ENCODE measurements at places on chromosomes 4 and X.
A peak's percentile ranks its signal among the peaks of the same experiment; 100 is the strongest.

GRCh38 chr4:56662782-56663468 is 18.2 kb downstream of the HOPX start:
- DNase-seq, result no peak

GRCh38 chrX:42954880-42955279 is 176.9 kb upstream of the PPP1R2C start:
- no peak for DNase-seq

DNA sequence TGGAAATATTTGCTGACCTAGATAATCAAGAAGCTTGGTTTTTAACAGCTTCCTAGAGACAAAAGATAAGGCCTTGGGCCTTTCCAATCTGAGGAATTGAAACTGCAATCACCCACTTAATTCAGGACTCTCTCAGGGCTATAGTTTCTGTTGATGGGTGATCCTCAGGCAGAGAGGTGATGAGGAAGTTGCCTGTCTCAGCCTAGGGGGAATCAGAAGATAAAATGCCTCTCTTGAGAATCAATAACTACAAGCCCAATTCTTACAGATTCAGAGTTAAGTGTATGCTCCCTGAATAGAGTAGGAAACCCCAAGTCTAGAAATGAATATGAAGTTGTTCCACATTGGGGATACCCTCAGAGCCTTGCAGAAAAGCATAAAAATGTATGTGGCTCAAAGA is 45.5 kb downstream of the NFKB1 start:
- no peak for DNase-seq

GRCh38 chr4:25873632-25874129 is 10.9 kb upstream of the SEL1L3 start:
- no peak for DNase-seq

GRCh38 chr4:55949482-55949802 is 697 bp downstream of the CEP135 start:
- no peak for DNase-seq

DNA sequence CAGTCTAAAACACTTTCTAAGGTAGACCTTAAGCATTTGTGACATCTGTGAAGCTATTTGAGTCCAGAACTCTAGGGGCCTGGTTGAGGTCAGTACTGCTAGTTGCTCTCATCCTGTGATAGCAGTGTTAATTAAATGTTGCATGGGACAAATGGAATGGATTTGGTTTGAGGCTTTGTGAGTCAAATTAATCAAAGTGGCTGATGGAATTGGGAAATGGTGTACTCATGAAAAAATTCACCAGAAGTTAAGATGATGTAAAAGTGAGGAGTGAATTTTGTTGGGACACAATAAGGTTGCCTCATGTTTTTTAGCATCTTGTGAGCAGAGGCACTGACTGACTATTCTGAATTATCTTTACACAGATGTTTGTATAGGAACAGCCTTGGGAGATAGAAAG is 99.2 kb upstream of the ARSJ start:
- no peak for DNase-seq

DNA sequence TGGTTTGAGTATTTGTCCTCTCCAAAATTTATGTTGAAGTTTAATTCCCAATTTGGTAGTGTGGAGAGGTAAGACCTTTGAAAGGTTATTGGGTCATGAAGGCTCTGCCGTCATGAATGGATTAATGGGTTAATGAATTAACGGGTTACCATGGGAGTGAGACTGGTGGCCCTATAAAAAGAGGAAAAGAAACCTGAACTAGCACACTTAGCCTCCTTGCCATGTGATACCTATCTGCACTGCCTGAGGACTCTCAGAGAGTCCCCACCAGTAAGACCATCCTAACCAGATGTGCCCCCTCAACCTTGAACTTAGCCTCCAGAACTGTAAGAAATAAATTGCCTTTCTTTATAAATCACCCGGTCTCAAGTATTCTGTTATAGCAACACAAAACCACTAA is 39.3 kb downstream of the PAGE1 start:
- DNase-seq, result no peak

GRCh38 chr4:113884655-113885054 is 94.8 kb downstream of the ARSJ start:
- DNase-seq, result no peak

GRCh38 chrX:72122621-72123337 is 8.9 kb downstream of the RTL5 start:
- DNase-seq, result no peak

DNA sequence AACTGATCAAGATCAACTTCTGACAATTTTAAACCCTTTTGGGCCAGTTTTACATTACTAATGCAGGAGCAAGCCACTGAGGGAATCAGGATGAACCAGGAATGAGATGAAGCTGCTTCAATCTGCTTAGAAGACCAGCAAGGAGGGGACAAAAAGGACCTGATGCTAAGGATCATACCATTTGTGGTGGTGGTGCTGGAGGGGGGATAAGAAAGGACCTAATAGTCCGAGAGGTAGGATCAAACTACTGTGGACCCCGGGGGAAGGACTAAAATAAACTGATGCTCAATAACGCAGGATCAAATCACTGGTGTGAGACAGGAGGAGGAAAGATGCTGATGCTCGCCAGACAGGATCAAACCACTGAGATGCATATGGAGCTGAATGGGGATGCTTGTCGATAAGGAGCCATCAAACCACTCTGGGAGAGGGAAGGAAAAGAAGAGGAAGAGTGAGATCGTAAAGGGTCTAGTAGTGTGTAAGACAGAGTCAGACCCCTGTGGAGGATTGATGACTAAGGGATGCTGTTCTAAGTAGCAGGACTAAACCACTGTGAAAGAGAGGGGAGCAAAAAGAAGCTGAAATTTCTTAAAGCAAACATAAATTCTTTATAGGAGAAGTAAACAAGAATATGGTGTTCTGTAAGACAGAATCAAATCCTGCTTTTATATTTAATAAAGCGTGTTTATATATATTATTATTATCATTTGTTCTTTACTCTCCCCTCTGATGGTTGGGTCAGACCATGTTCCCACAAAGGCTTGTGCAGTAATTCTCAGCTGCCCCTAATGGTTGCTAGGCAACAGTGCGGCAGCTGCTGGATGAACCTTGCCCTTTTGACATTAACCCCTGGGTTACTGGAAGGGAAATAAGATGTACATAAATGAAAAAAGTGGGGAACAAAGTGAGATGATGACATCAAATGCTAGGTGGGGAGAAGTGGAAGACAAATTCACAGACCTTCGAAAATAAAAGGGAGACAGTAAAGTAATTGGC is 432.5 kb upstream of the FGF16 start:
- DNase-seq, result no peak

DNA sequence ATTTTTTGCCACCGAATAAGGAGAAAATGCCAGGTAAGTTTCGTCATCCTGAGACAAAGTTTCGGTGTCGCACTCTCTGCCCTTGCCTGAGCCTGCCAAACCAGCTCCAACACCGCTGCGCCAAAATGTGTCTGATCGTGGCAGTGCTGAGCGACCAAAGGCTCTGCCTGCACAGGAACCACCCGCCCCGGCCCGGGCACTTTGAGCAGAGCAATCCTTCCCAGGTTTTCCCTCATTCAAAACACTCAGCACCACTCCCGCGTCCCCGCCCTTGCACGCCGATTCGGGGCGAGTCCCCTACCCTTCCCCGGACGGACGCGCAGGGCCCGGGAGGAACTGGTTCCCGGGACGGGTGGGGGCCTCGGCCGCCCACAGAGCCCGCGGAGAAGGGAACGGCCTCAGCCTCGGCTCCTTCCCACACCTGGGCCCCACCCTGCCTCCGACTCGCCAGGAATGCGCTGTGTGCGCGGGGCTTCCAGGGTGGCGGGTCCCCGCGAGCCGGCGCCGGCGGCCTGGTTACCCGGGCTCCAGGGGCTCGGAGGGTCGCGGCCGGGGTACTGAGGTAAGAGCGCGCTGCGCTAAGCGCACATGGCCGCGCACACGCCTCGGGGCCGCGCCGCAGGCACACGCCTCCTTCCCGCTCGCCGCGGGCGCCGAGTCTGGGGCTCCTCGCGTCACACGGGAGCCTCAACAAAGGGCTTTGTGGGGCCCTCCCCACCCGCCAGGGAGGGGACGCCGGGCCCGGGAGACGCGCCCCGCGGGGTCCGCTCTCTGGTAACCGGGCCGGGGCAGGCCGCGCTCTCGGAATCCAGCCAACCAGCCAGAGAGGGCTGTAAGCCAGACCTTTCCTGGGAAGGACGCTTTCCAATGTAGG is at the start of gene C4orf36:
Gene C4orf36 (minus strand): TSS at position 661 of the 874 bp plus-strand sequence. CDS start 902 bp downstream, outside the sequence.
- DNase-seq, result peak; percentile 4

DNA sequence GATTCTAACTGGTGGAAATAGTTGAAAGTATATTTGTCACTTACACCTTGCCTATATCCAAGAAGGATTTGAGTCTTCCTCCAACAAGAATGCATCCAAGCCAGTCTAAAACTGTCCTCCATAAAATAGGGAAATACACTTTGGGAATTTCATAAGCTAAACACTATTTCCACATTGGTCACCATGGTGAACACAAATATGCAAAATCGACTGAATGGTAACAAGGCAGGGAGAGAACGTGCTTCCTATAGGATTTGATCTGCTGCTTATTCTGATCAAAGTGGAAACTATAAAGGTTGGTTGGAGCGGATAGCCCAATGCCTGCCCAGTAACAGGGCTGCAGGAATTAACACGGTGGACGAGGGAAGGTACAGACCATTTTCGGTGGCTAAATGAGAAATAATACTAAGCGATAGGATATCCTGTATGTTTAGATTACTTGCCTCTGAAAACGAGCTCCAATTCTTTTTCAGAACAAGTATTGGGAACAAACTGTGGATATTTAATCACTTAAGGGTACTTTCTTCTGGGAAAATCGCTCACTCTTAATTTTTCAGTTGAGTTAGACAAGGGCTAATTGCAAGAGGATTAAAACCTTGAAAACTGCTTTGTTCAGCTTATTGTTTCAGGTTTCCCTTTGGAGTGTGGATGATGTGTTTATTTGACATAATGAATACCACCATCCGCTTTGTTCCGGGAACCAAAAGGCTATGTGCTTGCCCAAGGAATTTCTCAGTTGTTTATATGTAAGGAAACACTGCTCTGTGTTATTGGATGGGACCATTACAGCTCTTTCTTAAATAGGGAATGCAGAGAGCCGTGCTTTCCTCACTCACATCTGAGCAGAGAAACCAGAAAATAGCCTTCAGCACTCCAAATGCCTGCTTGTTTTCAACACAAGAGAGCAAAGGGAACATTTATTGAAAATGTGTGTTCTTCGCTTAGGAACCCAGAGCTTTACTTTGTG is 194.4 kb downstream of the CBR4 start:
- no peak for DNase-seq

DNA sequence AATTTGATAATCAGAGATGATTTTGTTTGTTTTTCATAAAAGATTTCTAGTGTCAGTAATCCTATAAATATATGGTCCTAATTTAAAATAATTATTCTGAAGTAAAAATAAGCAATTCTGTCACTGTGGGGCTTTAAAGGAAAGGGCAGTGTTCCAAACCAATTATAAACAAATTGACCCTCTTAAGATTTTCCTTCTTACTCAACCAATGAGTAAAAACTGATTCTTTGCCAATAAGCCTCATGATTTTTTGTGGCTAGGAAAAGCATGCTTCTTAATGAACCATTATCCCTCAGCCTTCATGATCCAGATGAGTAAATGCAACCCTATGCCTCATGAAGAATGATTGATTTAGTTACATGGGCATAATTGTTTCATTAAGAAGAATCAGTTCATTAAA is 1010.4 kb downstream of the ADGRL3 start:
- DNase-seq, result no peak

DNA sequence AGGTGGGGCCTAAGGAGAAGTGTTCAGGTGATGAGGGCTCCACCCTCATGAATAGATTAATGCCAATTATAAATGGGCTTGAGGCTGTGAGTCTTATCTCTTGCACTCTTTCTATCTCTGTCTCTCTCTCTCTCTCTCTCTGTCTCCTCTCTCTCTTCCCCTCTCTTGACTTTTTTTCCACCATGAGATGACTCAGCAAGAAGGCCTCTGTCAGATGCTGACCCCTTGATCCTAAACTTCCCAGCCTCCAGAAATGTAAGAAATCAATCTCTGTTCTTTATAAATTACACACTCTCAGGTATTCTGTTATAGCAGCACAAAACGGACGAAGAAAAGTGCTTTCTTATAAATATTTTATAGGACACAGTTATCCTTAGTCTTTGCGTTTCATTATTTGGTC is 184.9 kb upstream of the PCDH7 start:
- DNase-seq, result no peak

- no peak for DNase-seq
Observed at GRCh38 chrX:104370089-104370488, 115.4 kb upstream of the ESX1 start.

DNA sequence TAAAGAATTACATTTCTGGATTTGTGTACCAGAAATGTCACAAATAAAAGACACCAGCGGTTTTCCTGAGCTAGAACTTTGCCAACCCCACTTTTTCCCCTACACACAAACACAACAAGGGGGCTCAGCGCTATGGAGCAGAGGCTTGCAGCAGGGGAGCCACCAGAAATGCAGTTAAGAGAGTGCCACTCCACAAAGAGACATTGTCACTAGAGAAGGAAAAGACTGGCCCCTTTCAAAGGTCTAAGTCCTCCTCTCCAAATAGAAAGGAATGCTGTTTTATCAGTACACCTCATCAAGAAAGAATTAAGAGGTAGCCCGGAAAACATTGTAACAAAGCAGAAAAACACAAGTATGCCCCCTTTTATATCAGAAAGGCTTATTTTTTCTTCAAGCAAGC is 419.5 kb downstream of the HNRNPD start:
- DNase-seq, result no peak

DNA sequence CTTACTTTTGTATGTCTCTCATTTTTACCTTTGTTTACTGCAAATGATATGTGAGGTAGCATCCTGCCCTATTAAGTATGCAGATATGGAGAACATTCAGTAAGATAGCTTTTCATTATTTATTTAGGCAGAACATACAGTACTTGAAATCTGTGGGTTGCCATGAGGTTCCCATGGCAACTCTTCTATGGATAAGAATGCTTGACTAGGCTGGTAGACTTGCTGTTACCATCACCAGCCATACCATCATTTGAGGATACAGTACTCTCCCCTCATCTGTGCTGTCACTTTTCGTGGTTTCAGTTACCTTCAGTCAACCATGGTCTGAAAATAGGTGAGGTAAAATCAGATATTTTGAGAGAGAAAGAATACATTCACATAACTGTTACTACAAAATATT is 56.7 kb downstream of the NAF1 start:
- DNase-seq, result no peak

GRCh38 chr4:58734030-58734674 is 1624.0 kb upstream of the IGFBP7 start:
- DNase-seq, result no peak

DNA sequence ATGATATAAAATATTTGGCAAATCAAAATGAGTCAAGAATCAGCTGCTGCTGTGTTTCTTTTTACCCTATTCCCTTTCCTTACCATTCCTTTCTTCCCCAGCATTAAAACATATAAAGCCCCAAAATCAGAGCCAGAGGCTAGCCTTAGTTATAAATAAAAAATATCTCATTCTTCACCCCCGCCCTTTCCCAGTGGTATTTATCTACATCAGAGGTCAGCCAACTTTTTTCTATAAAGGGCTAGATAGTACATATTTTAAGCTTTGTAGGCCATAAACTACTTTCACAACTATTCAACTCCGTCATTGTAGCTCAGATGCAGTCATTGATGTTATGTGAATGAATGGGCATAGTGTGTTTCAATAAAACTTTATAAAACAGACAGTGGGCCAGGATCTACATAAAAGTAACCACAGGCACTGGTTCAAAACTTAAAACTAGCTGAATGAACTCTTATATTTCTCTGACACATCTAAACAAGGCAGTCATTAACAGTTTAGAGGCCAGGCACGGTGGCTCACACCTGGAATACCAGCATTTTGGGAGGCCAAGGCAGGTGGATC is 30.5 kb upstream of the TCEANC start:
- DNase-seq, result no peak

- no peak for DNase-seq
Observed at GRCh38 chr4:16785793-16786527, 112.5 kb downstream of the LDB2 start.
